ENCODE measurements at places on chromosomes 1 and 21.

DNA sequence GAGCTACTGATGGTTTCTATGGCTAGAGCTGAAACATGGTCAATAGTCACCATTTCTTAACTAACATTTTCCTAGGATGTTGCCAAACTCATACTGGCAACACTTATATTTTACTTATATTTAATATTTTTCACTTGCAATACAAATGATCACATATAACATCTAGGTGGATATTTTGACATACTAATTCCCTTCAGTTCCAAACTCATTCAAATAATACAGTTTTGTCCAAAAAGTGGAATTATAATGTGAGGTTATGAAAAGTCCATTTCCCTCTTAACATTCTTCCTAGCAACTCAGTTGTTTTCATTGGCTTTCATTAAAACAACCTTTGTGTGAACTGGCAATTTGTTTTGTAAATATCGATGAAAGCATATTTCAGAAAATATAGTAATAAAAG lies 16.0 kb downstream of the SPAG17 start:
- DNase-seq, result no peak

DNA sequence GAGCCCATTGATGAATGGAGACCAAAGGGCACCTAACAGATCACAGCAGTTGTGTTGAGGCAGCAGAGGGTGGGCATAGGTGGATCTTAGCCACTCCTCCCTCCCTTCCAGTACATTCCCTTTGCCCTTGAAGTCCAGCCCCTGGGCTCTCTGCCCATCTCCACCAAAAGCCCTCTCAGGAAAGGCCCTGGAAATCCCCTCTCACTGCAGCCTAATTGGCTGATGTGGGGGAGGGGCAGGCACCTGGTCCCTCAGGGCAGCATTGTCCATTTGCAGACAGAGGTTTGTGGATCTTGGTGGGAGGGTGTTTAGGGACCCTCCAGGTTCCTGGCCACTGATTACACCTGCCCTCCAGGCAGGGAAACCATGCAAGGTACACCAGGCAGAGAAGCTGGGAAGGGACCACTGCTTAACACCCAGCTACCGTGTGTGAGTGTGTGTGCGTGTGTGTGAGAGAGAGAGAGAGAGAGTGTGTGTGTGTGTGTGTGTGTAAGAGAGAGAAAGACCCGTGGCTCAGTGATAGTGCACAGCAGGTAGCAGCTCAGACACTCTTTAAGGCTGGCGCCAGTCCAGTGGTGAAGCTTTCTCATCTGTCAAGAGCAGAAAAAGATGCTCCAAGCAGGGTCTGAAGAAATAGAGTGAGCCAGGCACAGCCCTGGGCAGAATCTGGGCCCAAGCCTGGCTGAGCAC lies 71.1 kb downstream of the MATN1 start:
- peak; percentile 80 for DNase-seq

- no peak for DNase-seq
Measured at GRCh38 chr1:186781730-186782129, 47.0 kb upstream of the PLA2G4A start.

- peak; percentile 34 for DNase-seq
Measured at GRCh38 chr1:29120367-29120766, 3.3 kb downstream of the TMEM200B start.

- DNase-seq, result no peak
Measured at GRCh38 chr1:180000575-180000974, 46.0 kb downstream of the CEP350 start.

- DNase-seq, result no peak
Measured at GRCh38 chr1:168821434-168821833, 92.4 kb upstream of the DPT start.

GRCh38 chr1:171210355-171210754 lies 25.3 kb downstream of the FMO2 start:
- DNase-seq, result no peak

- peak; percentile 54 for DNase-seq
Measured at GRCh38 chr1:183633676-183634343, 1.8 kb downstream of the ARPC5 start.

GRCh38 chr1:39648496-39648895 lies 9.1 kb upstream of the HEYL start:
- no peak for DNase-seq

DNA sequence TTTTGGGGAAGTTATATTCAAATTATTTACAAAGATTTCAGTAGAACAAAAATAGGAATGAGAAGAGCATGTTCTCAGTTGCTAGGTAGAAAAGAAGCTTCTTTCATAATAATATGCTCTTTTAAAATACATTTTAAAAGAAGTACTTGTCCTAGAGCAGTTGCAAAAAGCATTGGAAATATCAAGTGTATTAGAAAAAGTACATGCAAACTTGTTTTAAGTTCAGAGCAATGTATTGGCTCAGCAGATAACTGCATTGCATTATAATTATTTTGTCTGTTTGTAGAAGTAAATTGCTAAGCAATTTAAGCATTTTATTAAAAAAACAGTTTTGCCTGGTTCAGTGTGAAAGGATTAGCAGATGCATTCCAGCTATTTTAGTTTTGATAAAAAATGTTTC lies 806.4 kb downstream of the USP25 start:
- no peak for DNase-seq

Data from H7 (cell line).